GM23248 (cell line): ENCODE measurements at places on chromosomes 1 and 21.
A peak's percentile ranks its signal among the peaks of the same experiment; 100 is the strongest.

DNA sequence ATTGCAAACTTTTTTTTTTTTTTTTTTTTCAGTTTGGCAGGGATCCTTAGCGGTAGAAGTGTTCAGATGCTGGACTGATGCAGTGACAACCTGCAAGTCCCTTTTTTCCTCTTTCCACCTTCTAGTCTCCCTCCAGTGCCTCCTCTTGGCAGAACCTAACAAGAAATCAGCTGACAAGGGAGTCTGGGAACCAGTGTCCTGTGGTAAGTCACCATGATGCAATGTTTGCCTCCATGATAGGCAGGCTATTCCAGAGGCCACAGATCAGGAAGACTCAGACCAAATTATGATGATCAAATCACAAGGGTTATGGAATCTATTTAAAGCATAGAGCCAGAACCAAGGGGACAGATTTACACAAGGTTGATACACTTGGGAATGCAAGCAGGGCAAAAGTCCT lies 3.0 kb upstream of the CD34 start:
- DNase-seq: no peak

DNA sequence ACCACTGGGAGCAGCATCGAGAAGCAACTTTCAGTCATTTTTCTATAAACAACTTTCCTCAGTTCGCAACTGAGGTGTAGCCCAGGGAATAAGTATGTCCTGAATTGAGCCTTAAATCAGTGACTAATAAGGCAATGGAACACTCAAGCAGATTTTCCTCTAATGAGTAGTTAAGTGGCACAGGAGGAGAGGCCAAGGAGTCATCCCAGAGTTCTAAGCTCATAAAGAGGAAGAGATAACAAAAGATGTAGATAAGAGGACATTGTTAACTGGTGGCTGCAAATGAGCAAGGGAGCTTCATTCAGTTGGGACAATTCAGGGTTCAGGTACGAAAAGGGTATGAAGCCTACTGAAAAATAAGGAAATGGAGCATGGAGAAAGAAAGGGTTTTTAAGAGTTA lies 64.5 kb downstream of the LRRC40 start:
- DNase-seq: peak; percentile 58

GRCh38 chr21:41970751-41971653 lies 17.2 kb upstream of the C2CD2 start:
- DNase-seq: no peak

- DNase-seq: peak; percentile 3
Observed at GRCh38 chr1:12276225-12276624, 46.4 kb downstream of the VPS13D start.

GRCh38 chr1:18999359-18999758 lies 42.9 kb upstream of the IFFO2 start:
- peak; percentile 38 for DNase-seq

DNA sequence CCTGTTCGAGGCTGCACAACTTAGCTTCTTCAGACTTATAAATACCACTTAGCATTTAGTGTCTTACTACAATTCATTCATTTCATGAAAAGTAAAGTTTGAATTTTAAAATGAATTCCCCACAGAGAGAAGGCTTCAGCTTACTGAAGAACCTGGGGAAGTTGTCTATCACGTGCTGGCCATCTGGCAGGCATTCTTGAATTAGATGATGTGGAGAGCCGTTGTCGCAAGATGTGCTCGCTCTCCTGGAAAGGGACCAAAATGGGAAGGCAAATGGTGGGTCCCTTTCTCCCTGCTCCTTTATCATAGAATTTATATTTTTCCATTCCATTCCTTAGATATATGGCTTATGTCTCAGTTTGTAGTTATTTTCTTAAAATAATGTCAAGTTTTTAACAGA lies 90.5 kb downstream of the CD247 start:
- peak; percentile 51 for DNase-seq

DNA sequence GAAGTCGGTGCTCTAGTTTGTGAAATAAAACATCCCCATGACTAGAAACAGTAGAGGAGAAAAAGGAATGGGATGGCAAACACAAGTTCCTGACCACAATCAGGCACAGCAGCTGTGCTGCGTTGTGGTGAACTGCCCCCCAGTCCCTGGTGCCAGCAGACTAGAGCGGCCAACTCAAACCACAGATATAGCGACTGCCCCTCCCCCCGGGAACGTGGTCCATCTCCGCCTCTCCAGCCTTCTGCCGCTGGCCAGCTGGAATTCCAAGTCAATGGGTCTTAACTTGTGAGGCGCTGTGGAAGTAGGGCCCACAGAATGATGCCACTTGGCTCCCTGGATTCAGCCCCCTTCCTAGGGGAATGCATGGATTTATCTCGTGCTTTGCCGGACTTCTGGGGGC lies 41.6 kb upstream of the ZNF678 start:
- no peak for DNase-seq

GRCh38 chr1:222886878-222887351 lies 72.1 kb downstream of the DISP1 start:
- DNase-seq: no peak

DNA sequence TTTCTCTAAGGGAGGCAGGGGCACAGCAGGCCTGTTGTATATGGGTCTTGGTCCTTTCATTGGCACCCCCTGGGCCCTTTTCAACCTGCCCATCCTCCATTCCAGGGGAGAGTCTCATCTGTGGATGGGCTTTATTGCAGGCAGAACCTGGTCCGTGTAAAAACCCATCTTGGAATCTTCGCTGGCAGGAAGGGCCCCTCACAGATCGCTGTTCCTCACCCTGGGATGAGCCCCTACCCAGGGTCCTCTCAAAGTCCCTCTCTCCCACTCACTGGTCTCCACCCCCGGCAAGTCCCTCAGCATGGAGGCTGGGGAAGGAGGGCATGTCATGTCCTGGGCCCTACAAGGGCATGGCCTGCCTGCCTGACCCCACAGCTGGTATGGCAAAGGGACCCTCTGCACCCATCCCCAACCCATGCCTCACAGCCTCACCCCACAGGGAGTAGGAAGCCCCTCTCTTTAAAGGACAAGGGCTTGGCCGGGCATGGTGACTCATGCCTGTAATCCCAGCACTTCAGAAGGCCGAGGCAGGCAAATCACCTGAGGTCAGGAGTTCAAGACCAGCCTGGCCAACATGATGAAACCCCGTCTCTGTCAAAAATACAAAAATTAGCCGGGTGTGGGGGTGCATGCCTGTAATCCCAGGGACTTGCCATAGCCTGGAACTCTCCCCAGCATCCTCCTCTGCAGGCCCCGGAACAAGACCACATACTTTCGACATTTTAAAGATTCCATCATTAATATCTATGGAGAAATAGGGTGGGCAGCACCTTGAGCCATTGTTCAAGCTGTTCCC lies 13.2 kb upstream of the CDA start:
- no peak for DNase-seq
